SK-N-SH (cell line): ENCODE measurements at places on chromosomes 16 and 17.

- DNase-seq: no peak
These were observed 610 bp downstream of the PIK3R5 start for GRCh38 chr17:8964801-8965393.

DNA sequence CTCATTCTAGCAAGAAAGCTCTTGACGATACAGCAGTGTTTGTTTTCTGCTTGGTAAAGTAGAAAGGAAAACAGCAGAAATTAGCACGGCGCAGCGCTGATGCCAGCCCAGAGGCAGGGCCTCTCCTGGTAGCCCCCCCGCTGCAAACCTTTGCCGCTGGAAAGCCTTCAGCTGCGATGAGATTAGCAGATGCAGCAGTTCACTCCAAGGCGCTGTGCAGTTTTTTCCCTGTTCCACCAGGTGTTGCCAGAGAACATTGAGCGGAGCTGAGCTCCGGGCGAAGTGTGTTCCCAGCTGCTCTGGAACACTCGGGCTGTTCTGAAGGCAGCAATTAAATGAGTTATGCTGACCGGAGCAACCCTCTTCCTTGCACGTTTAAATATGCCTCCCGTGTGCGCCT lies 72.5 kb downstream of the RBFOX1 start:
- peak; percentile 46 for DNase-seq

DNA sequence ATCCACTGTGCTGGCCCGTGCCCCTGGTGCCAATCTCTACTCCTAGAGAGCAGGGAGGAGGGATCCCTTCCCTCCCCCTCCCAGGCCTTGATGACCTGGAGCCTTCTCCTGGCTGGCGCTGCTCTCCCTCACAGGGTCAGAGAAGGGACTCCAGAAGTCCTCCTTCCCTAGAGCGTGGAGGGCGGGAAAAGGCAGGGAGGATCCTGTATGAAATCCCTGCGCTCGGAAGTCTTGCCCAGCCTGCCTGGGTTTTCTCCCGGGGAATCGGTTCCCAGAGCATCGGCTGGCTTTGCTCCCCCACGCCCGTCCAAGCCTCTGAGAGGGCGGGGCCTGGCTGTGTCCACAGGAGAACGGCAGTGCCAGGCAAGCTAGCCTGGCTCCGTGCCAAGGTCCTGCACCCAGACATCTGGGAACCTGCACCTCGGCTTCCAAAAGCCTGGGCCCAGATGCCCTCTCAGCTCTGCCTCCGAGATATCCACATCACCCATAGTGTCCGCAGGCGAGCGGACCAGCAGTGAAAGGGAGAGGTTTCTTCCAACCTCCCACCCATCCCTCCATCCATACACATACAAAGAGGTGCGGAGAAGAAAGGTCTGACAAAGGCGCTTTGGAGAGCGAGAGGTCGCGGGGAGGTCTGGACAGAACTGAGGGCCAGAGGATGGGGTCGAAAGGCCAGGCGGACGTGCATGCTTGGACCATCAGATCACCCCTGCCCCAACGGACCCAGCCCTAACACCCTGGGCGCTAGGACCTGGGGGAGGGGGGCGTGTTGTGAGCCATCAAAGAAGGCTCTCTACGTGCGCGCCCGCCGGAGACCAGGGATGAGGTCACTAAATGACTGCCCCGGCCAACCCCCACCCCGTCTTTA lies 1.1 kb downstream of the MPP2 start:
- peak; percentile 89 for DNase-seq

- DNase-seq: no peak
These were observed 3.8 kb downstream of the SNX29 start for GRCh38 chr16:11980136-11980844.

GRCh38 chr17:55694286-55694910 lies 28.3 kb downstream of the TMEM100 start:
- no peak for DNase-seq

DNA sequence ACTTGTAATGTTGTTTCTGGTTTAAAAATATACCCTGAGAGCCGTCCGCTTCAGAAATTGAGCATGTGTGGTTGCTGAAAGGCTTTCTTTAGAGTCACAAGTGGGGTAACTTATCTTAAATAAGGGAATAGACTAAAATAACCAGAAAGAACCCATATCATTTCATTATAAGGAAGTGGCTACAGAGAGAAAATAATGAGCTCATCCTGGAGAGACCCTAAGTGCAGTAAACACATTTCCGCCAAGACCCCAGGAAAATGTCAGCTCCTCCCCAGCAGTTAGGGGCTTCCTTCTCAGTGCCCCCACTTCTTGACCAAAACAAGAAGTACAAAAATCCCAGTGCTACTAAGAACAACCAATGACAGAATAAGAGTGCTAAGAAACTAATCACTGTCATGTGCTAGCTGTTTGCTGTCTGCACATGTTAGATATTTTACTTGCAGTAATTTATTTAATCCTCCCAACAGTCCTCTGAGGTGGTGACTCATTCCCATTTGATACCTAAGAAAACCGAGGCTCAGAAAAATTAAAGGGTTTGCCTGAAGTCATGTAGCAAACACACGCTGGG lies 83.5 kb downstream of the CDYL2 start:
- DNase-seq: no peak

DNA sequence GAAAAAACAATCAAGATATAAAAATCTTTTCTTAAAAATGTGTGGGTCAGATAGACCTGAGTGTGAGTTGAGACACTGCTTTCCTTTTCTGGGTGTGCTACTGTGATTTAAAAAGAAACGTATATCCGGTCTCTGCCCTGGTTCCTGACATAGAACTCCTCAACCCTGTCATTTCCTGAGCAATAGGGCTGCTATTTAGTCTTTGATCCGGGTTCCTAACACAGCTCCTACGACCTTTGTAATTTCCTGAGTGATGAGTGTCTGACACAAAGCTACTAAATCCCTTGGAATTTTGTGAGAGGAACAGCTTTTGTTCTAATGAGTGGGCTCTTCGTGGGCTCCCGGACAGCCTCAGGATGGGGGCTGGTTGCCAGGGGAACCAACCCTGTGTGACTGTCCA lies 93.9 kb upstream of the FA2H start:
- DNase-seq: no peak

DNA sequence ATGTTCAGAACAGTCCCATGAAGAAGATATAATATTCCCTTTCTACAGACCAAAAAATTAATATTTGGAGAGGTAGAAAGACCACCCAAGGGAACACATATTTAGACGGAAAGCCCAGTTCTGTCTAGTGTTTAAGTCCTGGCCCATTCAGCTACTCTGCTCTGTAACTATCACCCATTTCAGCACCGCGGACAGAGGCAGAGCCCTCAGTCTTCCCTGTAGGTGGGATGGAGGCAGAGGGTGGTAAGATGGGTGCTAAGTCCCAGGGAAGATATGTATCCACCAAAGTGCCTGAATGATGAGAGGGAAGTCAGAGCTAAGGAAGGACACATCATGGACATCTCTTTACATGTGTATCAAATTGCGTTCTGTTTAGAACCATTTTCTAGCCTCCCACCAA lies 27.8 kb upstream of the C16orf78 start:
- DNase-seq: no peak

DNA sequence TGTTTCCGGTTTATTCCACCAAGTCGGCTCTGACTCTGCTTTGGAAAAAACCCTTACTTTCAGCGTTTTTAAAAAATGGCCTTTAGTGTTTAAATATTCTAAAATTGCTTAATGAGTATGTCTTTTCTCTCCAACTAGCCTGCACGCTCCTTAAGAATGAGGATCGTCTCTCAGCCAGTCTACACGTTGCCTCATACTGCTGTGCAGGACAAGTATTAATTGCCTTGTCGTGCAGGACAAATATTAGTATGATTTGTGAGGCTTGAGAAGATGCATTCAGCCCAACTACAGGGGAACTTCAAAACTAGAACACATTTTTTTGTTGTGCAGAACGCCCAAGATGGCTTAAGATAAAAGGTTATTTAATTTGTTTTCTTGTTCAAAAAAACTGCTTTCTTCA lies 61.2 kb downstream of the MARCHF10 start:
- no peak for DNase-seq

DNA sequence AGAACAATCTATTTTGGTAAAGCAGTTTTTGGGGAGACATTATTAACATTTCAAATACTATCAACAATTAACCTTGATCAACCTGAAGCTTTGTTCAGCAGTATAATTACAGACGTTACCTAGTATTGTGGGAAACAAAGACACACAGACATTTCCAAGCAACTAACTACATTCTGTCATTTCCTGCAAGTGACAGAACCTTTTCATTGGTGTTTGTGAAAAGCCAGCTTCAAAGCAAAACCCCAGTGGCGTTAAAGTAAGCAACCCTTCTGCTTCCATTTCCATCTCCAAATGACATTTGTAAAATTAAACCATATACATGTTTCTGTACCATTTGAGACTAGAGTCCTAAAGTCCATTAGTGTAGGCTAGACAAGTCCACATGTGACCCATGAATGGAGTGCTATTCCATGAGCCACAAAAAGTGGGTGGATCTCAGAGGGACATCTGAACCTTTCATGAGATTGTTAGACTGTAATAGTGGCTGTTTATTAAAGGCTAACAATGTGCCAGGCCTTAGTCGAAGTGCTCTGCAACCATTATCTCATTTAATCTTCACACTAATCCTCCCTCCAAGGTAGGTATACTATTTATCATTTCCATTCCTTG lies 101.2 kb downstream of the SSH2 start:
- DNase-seq: no peak

DNA sequence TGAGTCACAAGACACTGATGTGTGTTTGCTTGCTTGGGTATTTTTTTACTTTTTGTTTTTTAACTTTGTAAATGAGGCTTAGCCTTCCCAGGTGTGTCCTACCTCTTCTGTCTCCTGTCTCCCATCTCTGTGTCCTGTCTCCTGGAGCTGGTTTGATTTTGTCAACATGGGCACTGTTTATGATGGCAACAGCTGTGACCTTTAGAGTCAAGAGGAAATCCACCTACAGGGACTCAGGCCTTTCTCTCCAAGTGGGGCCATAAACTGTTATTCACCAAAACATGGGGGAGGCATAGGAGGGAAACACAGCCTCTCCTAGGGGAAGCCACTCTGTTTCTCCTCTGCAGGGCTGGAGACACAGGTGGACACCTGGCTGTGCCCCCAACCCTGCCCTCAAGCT lies 13.1 kb upstream of the PLCG2 start:
- DNase-seq: no peak

- peak; percentile 65 for DNase-seq
These were observed 79.7 kb upstream of the BRD7 start for GRCh38 chr16:50448522-50448921.

- DNase-seq: no peak
These were observed 644.1 kb downstream of the WWOX start for GRCh38 chr16:78743556-78743955.

GRCh38 chr16:53068423-53068833 lies 13.6 kb downstream of the CHD9 start:
- no peak for DNase-seq

DNA sequence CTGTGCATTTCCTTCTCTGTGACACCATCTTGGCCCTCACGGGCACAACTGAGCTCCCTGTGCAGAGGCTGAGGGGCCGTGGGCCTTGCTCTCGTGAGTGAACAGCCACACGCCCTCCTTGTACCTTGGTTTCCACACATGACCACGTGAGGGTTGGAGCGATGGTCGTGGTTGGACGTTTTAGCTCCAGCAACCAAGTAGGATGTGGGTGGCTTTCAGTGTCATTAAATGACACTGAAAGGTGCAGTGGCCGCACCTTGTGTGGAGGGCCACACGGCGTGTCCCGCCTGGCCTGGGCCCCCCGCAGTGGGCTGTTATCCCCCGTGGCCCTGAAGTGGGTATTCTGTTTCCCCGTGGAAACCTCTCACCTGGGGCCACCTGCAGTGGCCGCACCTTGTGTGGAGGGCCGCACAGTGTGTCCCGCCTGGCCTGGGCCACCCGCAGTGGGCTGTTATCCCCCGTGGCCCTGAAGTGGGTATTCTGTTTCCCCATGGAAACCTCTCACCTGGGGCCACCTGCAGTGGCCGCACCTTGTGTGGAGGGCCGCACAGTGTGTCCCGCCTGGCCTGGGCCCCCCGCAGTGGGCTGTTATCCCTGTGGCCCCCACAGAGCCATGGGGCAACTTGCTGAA lies 28.2 kb downstream of the ACSF3 start:
- DNase-seq: no peak

DNA sequence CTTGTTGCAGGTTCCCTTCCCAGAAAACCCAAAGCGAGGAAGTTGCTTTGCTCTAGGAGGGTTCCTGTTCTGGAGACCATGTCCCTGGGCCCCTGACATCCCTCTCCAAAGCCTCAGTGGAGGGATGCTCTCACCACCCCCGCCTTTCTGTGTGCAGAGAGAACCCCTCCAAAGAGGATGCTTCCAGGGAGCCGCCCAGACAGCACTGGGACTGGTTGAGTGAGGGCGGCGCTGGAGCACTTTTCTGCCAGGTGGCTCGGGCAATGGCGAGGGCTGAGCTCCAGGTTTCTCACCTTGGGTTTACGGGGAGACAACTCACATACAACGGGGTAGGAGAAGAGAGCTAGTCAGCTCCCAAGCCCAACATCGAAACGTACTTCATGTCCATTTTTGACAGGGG lies 7.3 kb downstream of the EMC6 start:
- DNase-seq: no peak

GRCh38 chr17:64972611-64973010 lies 53.3 kb upstream of the LRRC37A3 start:
- DNase-seq: no peak

DNA sequence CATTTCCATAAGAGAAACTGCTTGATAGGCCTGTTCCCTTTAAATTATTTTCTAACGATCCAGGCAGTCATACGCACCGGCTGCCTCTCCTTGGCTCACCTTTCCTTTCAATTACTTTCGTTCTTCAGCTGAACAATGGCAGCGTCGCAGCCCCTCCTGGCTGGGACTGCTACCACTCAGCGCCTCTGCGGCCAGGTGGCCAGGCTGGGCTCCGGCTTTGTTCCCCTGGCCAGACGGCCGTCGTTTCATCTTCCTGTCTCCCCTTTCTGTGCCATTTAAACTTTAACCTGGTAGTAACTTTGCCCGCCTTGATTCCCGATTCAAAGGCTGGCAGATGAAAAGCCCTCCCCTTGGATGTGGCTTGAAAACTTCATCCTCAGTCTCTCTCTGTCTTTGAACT lies 79.0 kb downstream of the C16orf78 start:
- DNase-seq: no peak
